ENCODE measurements at places on chromosomes 11 and 22. TPM values are rescaled to one million over a fixed set of nuclear protein-coding genes. Genes with fewer than 3 reads are reported as not detected.

The CDPF1 gene
- 9.2 TPM for total RNA-seq

The CRYAB gene
- not detected for total RNA-seq

The MPEG1 gene
- not detected for total RNA-seq

The CBLIF gene
- not detected for total RNA-seq

The TPBGL gene
- not detected for total RNA-seq

The SYT9 gene
- total RNA-seq = not detected

The INPP5J gene
- not detected for total RNA-seq

The FAM111B gene
- 95.8 TPM for total RNA-seq

DNA sequence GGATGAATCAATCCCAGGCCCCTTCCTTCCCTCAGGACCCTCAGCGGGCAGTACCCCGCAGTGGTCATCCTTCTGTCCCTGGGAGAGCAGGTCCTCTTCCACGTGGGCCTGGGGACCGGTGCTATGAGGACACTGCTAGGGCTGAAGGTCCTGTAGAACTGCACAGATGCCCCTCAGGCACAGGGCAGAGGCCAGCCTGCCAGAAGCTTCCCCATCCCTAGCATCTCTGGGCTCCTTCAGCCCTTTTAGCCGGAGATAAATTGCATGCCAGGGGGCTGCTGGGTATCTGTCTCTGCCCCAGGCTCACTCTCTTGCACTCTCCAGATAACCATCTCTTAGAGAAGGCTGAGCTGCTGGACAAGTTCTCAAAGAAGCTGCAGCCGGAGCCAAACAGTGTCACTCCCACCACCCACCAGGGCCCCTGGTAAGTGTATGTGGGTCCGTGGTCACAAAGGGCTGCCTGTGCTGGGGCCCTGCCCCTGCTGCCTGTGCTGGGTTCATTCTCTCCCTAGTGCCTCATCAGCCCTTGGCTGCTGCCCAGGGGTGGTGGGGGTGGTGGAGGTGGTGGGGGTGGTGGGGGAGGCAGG lies 2.3 kb downstream of the ATG16L2 start:
- DNase-seq = no peak
- H3K27me3 ChIP-seq = no peaks in the 10 kb centered on the region
- H3K36me3 ChIP-seq = peaks cover 53% of the 10 kb centered on the region
- peaks cover 41% of the 10 kb centered on the region for H3K4me1 ChIP-seq
- H3K4me3 ChIP-seq = peak overlapping the region; percentile 100

DNA sequence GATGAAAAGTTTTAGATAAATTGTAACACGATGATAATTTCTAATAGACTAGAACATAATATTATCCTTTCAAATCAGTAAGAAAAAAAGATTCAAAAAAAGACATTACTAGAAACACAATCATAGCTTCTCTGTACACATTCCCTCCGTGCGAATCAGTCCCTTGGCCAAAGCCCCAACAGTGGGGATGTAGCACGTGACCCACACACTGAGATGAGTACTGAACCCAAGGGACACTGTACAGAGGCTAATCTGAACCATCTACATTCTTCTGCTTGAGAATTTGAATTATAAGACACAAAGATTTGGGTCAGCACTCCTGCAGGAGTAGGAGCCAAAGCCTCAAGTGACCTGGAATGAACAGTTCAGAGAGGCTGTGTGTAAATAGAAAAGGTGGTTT lies 353.7 kb downstream of the INSC start:
- no peaks in the 10 kb centered on the region for H3K36me3 ChIP-seq
- H3K4me1 ChIP-seq = no peaks in the 10 kb centered on the region
- no peaks in the 10 kb centered on the region for H3K27me3 ChIP-seq
- no peak overlapping the region for H3K27ac ChIP-seq
- no peak overlapping the region for H3K4me3 ChIP-seq

DNA sequence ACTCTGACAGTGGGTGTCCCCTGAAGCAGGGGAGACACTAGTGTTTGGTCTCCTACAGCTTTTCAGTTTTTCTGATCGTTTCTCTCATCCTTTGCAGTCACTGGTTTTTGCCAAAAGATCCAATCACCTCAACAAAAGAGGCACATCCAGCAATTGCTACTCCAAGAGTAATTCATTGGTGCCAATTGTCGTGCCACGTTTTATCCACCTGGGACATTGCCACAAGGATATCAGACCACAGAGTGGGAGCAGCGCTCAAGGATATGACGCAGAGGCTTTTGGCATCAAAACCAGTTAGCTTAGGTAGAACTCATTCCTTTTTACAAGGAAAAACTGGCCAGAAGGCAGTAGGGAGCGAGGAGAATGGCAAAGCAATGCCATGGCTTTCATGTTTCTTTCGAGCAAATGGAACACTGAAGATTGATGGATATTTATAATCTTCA lies 40.9 kb upstream of the BLID start:
- no peaks in the 10 kb centered on the region for H3K36me3 ChIP-seq
- no peak overlapping the region for H3K27ac ChIP-seq
- DNase-seq = no peak
- H3K4me3 ChIP-seq = peak overlapping the region; percentile 52
- peaks cover 7% of the 10 kb centered on the region for H3K4me1 ChIP-seq
- peaks cover 16% of the 10 kb centered on the region for H3K27me3 ChIP-seq

- H3K27me3 ChIP-seq = peaks cover 12% of the 10 kb centered on the region
- DNase-seq = no peak
- H3K4me1 ChIP-seq = peaks cover 64% of the 10 kb centered on the region
- peak overlapping the region; percentile 99 for H3K27ac ChIP-seq
These were observed 1.6 kb downstream of the RNF26 start for GRCh38 chr11:119335655-119336543.

DNA sequence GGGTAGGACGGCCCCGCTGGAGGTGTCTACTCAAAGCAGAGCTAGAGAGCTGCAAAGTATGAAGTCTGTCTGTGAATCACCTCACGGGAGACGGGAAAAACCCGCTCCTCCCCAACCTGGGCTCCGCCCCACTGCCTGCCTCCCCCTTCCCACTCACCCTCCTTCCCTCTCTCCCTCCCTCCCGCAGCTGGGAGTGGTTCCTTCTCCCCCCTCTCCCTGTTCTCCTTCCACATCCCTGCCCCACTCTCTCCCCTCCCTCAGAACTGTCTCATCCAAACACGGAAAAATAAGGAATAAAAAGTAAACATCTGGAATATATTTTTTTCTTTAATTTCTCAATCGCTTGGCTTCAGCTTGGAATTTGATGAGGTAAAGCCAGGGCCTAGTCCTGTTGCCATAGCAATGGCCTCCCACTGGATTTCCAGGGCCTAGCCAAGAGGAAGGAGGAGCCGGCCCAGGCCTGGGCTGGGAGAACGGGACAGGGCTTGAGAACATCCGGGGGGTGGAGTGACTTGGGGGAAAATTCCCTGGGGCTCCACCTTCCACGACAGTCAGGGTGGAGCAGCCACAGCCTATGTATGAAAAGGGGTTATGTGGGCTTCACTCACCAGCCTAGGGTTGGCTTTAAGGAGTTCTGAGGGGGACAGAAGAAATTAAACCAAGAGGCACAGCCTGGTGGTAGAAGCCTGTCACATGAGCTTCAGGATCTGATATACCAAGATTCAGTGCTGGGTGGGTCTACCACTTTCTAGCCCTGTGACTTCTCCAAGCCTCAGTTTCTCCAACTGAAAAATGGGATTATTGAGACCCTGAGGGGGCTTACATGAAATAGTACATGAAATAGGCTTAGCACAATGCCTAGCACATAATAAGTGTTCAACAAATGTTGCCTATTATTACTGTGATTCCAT lies 2.2 kb downstream of the TNKS1BP1 start:
- H3K27ac ChIP-seq = no peak overlapping the region
- peak overlapping the region; percentile 76 for H3K4me3 ChIP-seq
- H3K36me3 ChIP-seq = peaks cover 24% of the 10 kb centered on the region
- H3K27me3 ChIP-seq = no peaks in the 10 kb centered on the region
- H3K4me1 ChIP-seq = peaks cover 44% of the 10 kb centered on the region

DNA sequence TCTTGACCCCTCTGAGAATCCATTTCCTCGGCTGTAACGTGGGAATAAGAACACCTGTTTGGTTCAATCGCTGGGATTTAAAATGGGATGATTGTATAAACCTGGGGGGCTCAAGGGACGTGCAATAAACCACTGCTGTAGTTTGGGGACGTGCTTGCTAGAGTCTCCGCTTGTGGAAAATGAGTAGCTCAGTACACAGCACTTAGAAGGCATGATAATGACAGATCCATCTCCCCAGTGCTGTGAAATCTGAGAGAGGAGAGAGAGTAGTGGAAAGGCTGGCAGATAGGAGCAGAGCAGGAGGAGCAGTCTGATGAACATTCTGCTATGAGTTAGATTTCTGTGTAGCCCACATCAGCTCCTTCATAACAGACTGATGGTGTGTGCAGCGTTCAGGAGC lies 256.5 kb downstream of the MN1 start:
- H3K36me3 ChIP-seq = no peaks in the 10 kb centered on the region
- no peaks in the 10 kb centered on the region for H3K27me3 ChIP-seq
- H3K4me1 ChIP-seq = no peaks in the 10 kb centered on the region
- no peak for DNase-seq

- no peak for DNase-seq
- peaks cover 39% of the 10 kb centered on the region for H3K36me3 ChIP-seq
- H3K27ac ChIP-seq = no peak overlapping the region
- H3K27me3 ChIP-seq = no peaks in the 10 kb centered on the region
These were observed 149.6 kb upstream of the MTMR2 start for GRCh38 chr11:96073536-96073935.

GRCh38 chr11:103294516-103294915 lies 185.3 kb downstream of the DYNC2H1 start:
- no peak overlapping the region for H3K27ac ChIP-seq
- no peaks in the 10 kb centered on the region for H3K4me1 ChIP-seq
- no peak for DNase-seq
- H3K27me3 ChIP-seq = no peaks in the 10 kb centered on the region

- H3K27me3 ChIP-seq = peaks cover 2% of the 10 kb centered on the region
- no peak overlapping the region for H3K27ac ChIP-seq
- H3K4me1 ChIP-seq = no peaks in the 10 kb centered on the region
- H3K36me3 ChIP-seq = no peaks in the 10 kb centered on the region
These were observed 190.2 kb downstream of the SHANK2 start for GRCh38 chr11:71062199-71062598.

Measured in activated CD4-positive, alpha-beta T cell treated with anti-CD3 and anti-CD28 coated beads, Interleukin-2, amount 10 ng/mL, durations not matched to agents 7 days and 5 days (primary cell).